ENCODE measurements at places on chromosomes 4 and X. TPM values are rescaled to one million over a fixed set of nuclear protein-coding genes. Genes with fewer than 3 reads are reported as not detected.

MAGEH1 gene
- 115 TPM for total RNA-seq

GAGE12E gene
- total RNA-seq, result not detected

CENPVL2 gene
- 1.7 TPM for total RNA-seq

DCAF4L1 gene
- under 0.01 TPM for total RNA-seq

TEX13C gene
- under 0.01 TPM for total RNA-seq

SHROOM3 gene
- 17.8 TPM for total RNA-seq

PUDP gene
- 5.8 TPM for total RNA-seq

ARHGAP24 gene
- total RNA-seq, result 2.2 TPM

All from occipital lobe (tissue), 3 donors.